ENCODE measurements at places on chromosomes 4 and X.

DNA sequence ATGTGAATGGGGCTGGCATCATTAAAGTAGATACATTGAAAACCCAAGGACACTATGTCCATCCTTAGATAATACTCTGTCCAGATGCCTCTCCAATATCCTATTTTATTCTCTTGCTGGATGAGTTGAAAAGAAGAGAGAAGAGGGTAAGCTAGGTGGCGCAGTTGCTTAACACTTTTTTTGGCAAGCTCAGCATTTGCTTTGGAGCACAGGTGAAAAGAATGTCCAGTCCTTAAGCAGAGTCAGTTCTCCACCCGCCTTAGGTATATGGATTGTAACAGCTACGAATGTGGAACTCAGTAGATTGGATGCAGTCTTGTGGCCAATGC is 208.4 kb downstream of the NWD2 start:
- no peak for DNase-seq

DNA sequence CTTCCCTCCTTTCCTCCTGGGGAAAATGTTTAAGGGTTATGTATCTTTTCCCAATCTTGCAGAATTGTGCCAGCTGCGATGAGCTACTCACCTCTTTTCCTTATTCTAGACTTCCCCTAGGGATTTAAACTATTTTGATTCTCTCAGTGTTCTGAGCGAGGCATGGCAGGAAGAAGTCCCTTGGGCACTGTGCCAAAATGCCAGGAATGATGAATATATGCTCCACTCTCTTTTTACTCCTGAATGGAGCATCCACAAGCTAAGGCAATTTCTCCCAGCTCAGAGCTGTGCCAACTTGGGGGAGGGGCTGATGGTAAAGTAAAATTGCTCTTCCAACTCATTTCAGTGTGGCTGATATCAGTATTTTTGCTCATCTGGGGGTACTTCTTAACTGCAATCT is 4.0 kb upstream of the C4orf17 start:
- DNase-seq, result no peak

DNA sequence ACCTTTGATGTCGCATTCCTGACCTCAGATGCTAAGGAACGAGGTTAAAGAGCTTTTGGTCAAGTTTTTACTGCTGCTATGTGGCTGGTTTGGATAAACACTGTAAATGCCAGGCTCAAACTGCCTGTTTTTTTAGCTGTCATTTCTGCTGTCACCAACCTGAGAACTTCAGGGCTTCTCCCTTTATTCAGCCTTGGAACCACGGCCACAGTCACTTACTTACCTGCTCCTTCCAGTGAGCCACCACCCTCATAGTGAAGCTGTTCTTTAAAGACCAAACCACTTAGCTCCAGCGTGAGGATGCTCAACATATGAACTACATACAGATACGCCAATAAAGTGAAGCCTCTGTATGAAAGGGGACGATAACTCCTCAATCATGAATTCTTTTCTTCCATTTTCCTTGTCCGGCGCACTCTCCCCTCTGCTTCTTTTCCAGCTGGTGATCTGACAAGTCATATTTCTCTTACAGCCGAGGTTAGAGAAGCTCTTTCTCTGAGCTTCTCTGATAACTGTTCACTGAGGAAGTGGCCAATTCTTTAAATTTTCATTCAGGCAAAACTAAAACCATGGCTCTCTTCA is 152.8 kb upstream of the ANK2 start:
- no peak for DNase-seq

- no peak for DNase-seq
Measured at GRCh38 chrX:49120091-49120490, 3.4 kb downstream of the GPKOW start.

DNA sequence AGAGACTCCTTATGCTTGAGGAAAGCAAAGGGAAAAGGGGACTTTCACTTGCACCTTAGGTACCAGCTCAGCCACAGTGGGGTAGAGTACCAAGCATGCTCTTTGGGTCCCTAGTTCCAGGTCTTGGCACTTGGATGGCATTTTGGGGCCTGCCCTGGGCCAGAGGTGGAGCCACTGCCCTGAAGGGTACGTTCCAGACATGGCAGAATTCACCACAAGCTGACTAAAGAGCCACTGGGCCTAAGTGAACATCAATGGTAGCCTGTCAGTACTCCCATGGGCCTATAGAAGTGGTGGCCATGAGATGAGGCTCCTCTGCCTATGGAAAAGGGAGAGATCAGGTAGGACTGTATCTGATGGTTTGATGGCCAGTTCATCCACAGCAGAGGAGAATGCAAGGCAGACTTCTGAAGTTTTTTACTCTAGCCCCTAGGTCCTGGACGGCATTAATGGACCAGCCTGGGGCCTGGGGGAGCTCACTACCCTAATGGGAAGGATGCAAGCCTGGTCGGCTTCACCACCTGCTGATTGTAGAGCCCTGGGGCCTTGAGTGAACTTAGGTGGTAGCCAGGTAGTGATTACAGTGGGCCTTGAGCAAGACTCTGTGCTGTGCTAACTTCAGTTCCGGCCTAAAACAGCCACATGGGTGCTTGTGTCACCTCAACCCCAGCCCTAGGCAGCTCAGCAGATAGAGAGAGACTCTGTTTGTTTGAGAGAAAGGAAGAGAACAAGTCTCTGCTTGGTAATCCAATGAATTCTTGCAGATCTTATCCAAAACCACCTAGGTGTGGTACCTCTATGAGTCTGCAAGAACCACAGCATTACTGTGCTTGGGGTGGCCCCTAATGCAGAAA is 19.8 kb upstream of the HSFX4 start:
- DNase-seq, result no peak

GRCh38 chrX:15838017-15838416 is 16.6 kb downstream of the AP1S2 start:
- DNase-seq, result no peak

DNA sequence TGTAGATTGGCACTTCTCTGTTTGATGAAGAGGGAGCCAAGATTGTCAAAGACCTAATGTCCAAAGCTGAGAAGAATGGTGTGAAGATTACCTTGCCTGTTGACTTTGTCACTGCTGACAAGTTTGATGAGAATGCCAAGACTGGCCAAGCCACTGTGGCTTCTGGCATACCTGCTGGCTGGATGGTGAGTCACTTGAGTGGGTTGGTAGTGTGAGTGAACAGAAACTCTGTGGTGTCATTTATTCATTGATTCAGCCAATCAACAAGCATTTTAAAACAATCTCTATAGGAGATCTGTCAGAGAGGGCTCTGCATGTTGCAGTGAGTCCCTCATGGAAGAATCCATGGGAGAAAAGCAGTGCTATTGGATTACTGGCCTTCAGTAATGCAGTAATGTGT is 16.3 kb downstream of the TAF9B start:
- DNase-seq, result no peak

GRCh38 chr4:33316578-33316977 is 2596.4 kb downstream of the PCDH7 start:
- no peak for DNase-seq

DNA sequence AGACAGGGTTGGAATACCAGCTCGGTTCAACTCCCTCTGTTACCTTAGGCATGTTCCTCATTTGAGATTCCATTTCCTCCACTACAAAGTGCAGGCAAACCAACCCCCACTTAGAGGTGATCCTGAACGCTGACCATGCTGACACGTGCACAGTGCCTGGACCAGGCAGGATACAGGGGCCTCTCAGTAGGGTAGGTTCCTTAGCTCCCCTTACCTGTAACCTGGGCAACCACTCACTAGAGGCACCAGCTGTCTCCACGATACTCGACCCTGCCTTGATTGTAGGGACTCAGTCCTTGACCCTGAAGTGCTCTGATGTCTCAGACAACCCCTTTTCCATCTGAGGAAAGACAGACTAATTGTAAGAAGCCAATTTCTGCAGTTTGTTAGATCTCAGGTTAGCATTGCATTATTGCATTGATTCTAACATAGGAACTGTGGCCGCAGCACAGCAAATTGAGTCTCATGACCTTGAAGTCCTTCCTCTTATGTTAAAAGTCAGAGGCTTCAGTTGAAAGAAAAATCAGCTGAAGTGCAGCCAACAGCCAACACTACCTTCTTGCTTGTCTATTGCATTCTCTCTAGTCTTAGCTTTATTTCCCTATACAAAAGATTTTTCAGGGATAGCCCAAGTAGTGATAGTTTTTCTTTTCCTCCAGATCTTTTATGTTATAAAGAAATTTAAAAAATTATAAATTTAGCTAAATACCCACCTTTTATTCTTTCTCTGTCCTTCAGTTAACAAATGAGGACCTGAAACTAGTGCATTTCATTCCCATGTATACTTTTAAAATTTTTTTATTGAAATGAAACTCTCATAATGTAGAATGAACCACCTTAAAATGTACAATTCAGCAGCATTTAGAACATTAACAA is 11.2 kb upstream of the C1QTNF7 start:
- DNase-seq, result no peak

- DNase-seq, result no peak
Measured at GRCh38 chrX:123157586-123157985, 26.5 kb upstream of the GRIA3 start.

DNA sequence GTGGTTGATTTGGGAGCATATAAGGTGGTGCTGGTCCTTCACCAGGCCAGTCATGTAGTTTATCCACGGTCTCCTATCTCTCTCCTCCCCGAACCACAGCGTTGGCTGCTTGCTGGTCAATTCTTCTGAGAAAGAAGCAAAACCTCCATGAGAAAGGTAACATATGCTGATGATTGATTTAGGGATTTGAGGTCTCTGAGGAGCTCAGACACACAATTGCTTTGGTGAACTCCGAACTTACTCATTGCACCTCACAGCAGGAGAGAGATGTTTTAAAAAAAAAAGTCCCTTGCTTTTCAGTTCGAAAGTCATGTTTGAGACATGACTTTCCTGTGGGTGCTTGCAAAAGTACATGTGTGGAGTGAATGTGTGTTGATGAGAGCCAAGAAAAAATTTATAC is 100.2 kb downstream of the TSPAN7 start:
- DNase-seq, result no peak

DNA sequence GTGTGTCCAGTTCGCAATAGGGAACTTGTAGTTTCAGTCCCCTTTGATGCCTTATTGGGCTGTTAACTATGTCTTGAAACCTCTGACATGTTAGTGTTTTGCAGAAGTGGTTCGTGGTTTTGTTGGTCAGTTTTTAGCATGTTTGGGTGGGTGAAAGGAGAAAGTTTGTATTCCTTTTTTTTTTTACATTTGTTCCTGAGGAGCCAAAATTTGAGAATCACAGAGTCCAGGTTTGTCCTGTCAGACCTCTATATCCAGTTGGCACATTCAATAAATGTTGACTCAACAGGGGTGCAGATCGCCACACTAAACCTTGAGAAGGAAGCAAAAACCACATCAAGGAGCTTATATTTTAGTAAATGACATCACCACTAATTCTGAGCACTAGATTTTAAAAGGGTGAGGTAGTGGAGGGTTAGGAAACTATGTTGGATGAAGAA is 26.2 kb downstream of the DLG3 start:
- no peak for DNase-seq

DNA sequence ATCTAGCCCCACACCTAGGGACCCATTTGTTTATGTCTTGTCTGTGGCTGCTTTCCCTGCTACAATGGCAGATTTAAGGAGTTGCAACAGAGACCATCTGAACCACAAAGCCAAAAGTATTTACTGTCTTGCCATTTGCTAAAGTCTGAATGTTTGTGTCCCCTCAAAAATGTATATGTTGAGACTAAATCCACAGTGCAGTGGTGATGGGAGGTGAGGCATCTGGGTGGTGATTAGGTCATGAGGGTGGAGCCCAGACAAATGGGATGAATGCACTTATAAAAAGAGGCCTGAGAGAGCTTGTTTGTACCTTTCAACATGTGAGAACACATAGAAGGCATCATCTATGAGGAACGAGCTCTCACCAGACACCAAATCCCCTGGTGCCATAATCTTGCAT is 137.3 kb downstream of the TMEM144 start:
- DNase-seq, result no peak

GRCh38 chr4:77538144-77538543 is 67.5 kb upstream of the CXCL13 start:
- no peak for DNase-seq

- DNase-seq, result no peak
Measured at GRCh38 chr4:74308215-74308614, at the start of gene EPGN. EPGN (plus strand) TSS chr4:74308470; CDS start chr4:74308534, 64 bp downstream.

GRCh38 chrX:41723826-41724225 is at the start of gene GPR82:
GPR82 (plus strand) TSS chrX:41724181; CDS start chrX:41727027, 2,846 bp downstream.
- DNase-seq, result no peak

DNA sequence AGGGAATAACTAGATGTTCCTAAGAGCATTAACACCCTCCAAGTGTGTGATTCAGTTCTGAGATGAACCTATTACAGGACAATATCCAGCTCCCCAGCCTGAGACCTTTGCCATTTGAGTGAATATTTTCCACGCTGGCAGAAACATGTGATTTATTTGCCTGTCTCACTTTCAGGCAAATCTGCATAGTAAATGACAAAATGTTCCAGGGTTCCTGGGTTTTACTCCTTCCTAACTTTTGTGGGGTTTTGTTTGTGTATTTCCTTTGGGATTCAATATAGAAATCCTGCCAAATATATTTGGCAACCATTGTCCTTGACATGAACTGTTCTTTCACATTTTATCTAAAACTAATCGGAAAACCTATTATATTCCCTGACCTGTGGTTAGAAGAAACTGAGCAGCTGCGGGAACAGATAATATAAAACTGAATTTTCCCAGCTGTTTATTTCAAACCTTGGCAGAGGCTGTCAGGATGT is 12.5 kb downstream of the F8 start:
- no peak for DNase-seq

DNA sequence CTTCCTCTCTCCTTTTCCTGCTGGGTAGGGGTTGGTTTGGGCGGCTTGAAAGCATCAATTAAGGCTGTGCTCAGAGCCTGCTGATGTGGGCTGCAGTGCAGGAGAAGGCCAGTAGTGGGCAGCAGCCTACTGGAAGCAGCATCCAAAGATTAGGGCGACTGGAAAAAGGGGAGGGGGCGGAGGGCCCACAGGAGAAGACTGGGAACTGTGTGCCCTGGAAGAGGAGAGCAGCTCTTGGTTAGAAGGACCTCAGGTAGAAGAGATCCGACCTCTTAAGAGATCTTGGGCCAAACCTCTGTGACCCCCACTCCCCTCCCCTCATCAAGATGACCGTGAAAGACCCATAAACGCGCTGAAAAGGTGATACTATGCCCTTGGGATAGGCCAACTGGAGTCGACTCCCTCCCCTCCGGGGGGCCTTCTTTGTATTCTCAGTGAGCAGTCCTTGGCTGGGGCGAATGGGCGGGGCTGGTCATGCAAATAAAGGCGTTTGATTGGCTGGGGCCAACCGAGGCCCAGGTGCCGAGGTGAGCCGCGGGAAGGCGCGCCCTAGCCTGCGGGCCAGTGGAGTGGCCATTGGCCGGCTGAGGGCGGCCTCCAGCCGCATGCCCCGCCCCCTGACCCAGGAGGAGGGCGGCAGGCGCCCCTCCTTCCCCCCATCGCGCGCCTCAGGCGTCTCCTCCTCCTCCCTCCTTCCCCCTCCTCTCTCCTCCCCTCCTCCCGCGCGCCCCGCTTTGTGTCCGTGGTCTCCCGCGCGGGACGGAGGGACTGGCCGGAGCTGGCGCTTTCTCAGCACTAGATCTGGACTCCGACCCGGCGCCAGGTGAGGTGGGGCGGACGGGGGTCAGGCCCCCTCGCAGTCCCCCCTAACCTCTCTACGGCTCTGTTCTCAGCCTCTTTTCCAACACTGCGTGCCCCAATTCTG is 10.1 kb downstream of the DLG3 start:
- DNase-seq, result no peak
